ENCODE measurements at places on chromosomes 5 and 9.
A peak's percentile ranks its signal among the peaks of the same experiment; 100 is the strongest.

- DNase-seq: no peak
Observed at GRCh38 chr9:306907-307306, 92.2 kb downstream of the DOCK8 start.

DNA sequence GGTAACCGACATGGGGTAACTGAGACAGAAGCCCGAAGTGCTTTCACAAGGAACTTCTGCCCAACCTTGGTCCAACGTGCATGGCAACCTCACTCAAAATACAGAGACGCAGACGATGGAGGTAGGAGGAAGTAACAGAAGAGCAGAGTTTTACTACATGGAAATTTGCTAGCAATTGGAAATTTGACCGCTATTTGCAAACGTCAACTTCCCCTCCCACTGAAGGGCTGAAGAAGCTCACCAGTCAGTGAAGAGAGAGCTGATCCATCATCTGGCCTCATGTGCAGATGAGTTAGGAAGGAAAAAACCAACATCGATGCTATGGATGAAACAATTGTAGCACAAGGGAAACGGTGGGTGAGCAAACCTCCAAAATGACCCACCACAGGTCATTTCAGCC is 196.7 kb downstream of the RGS3 start:
- DNase-seq: no peak

DNA sequence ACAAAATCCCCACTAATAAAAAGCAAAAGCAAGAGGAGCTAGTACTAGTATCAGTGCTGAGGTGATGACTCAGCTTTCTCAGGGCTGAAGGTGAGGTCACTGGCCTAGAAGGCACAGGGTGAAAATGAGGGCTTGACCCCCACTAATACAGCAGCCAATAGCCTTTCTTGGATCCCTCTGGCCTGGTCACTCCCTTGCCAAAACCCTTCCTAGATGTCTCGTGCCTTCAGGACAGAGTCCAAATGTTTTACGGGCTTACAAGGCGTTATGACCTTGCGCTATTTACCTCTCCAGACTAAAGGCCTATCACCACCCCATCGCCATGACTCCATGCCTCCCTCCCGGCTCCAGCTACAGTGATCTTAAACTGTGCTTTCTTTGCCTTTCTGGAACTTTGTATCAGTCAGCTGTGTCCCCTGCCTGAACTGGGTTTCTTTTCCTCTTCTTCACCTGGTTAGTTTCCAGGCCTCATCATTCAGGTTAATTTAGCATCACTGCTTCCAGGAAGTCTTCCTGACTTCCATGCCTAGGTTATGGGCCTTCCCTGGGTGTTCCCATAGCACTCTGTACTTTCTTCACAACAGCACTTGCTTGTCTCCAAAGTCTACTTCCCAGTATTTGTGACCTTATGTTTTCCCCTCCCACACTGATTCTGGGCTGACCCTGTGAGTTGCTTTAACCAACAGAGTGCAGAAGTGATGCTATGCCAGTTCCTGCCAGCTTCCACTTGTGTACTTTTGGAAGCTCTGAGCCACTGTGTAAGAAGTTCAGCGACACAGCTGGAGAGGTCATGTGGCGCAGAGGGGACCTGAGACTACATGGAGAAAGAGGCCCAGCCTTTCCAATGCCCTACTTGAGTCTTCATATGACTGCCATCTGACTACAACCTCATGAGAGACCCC is 4.2 kb upstream of the DELE1 start:
- DNase-seq: no peak

- DNase-seq: no peak
Observed at GRCh38 chr9:128689293-128689774, 312 bp downstream of the SET start.

DNA sequence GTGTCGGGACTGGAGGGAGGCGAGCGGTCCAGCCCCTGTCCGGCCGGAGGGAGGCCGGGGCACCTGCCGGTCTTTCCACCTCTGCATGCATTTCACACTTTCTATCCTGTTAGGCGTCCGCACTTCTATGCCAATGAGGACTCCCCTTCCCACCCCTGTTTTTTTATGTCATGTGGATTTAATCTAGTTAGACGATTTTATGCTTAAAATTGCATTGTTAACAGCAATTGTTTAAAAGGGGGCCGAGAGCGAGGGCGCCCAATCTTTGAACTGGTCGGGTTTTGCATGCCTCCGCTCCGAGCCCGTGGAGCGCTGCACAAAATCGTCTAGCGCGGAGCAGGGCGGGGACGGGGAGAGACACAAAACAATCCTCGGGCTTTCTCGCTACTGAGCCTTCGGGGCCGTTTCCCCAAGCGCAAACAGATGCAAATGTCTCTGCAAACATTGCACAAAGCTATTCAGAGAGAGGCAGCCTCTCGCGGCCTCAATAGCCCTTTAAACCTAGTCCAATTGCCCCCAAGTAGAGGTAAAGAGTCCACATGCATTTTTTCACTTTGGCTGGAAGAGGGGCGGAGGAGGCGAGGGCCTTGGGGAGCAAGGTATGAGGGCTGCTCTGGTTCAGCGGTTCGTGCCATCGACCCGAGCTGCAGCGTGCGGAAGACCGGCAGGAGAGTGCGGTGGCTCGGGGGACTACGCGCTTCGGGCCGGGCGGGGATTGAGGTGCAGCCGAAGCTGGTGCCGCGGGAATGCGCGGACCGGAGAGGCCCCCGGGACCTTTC is 37.5 kb upstream of the TIFAB start:
- DNase-seq: no peak

DNA sequence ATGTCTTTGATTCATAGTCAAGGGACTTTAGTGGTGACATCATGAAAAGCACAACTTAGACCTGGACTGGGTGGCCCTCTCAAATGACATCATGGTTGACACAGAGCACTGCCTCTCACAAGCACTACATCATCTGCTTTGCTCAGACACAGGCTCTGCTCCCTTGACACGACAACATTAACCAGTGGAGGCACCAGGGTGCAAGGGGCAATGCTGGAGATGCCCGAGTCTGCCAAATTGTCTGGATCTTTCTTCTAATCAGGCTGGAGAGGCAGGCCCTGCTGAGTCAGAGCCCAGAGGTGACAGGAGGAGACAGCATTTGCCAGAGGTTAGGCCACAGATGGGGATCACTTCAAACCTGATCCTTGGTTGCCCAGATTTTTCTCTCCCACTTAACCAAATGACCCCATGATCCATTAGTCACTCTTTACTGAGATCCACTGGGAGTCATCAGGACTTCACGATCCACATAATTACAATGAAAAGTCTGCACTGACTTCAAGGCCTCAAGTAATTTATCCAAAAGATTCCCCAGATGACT is 174.4 kb downstream of the SLIT3 start:
- DNase-seq: no peak

- DNase-seq: no peak
Observed at GRCh38 chr9:93319992-93320500, 131.4 kb upstream of the FAM120A start.

DNA sequence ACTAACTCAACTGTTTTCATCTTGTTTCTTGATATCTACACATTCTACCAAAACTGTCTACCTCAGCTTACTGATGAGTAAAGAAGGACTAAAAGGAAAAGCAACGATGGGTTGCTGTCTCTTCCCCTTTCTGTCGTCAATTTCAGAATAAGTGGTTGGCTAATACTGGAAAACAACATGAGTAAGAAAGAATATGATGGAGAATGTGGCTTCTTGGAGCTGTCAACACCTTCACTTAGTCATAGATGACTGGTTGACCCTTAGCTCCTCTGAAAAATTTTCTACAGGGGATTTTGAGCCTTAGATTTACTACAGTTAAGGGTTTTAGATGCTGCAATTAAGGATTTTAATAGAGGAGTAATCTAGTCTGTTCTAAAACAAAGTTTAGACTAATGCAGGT is 797.9 kb downstream of the TLE4 start:
- DNase-seq: no peak

- DNase-seq: no peak
Observed at GRCh38 chr5:61293873-61294272, 38.2 kb upstream of the ZSWIM6 start.

GRCh38 chr9:93052791-93053540 is 5.5 kb upstream of the SUSD3 start:
- no peak for DNase-seq

GRCh38 chr9:108052431-108053080 is 563.0 kb upstream of the KLF4 start:
- no peak for DNase-seq

DNA sequence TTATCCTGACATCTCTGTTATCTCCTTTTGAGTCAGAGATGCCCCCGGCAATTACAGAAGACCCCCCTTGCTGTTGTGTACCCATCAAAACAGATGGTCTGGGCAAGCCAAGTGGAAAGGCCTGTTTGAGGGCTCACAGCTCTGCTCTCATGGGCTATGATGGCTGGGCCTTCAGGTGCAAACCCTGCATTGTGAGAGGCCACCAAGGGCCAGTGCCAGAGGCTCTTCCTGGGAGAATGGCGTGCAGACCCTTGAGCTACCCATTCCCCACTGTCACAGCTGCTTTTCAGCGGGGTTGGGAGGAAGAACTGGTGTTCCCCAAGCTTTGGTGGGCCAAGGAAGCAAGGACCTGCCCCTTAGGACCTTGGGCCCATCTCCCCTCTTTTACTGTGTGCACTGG is 174.7 kb upstream of the PPP1R26 start:
- DNase-seq: no peak

DNA sequence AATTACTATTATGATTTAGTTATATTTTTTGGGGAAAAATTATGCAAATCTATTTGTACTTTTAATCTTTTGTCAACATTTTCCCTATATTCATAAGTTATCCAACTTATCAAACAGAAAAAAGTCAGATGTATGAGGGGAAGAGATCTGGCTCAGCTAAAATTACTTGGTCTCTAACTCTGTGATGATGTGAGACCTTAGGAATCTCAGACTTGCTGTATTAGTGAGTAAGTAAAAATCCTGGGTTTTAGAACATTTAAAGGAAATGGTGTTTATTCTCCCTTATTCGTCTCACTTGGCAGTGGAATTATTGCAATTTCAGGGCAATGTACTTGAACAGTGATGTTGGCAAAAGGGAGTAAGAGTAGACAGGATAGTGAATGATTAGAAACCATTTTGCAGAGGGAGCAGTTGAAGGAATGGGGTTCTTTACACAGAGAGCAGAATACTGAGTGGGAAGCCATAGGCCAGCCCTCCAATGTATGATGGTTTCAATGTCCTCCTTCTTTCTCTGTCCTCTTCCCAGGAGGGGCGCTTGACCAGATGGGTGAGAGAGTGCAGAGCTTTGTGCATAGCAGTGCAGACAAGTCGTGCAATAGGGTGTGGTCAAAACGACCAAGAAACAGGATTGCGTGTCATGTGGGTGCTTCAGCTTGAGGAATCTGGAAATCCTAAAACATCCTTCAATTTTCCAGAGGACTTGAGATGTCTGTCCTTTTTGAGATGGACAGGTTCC is 91.7 kb downstream of the TENT4A start:
- peak; percentile 16 for DNase-seq

DNA sequence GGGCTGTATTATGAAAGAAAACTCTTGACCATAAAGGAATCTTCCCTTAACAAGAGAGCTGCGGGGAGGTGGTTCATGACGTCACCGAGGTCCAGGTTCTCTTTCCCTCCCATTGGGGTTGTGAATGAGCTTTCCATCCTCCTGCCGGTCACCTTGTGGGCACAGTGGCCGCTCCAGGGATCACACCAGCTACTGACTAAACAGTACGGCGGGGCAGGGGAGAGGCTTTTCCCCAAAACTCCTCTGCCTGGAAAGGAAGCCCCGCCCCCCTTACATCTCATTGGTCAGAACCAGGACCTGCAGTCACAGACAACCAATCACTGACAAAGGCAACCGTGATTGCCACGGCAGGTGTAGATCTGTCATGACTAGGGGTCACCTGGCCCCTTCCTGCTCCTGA is 35.6 kb downstream of the ROR2 start:
- DNase-seq: no peak

DNA sequence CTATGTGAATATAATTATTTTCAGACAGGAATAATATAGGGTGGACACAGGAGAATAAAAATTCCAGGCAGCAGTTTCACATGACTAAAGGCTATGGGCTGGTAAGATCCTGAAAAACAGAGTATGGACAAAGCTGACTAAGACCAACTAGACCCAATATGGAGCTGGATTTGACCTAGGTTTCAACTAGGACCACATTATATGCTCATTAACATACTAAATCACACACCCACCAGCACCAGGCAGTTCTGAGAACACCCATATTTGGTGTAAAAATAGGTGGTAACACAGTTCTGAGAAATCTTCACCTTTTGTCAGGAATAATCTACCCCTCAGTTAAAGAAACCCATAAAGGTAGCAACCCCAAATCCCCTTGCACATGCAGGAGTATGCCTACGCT is 64.7 kb downstream of the MAPKAP1 start:
- DNase-seq: no peak

DNA sequence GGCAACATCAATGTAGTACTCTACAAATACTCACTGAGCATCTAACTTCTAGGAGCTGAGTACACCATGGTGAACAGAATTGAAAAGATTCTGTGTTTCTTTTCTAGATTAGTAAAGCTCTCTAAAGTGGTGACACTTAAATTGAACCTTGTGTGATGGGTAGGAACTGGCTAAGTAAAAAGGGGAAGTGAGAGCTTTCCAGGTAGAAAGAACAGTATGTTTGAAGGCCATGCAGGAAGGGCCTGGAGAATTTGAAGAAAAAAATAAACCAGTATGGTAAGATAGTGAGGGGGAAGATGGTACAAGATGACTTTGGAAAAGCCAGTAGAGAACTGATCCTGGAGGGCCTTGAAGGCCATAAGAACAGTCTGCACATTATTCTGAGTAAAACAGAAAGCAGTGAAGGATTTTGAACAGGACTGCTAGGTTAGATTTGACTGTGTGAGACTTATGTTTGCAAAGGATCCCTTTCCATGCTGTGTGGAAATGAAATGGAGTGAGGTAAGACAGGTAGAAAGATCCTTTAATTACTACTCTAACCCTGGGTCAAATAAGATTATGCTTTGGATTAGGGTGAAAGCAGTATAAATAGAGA is 46.7 kb upstream of the UBQLN1 start:
- DNase-seq: no peak

DNA sequence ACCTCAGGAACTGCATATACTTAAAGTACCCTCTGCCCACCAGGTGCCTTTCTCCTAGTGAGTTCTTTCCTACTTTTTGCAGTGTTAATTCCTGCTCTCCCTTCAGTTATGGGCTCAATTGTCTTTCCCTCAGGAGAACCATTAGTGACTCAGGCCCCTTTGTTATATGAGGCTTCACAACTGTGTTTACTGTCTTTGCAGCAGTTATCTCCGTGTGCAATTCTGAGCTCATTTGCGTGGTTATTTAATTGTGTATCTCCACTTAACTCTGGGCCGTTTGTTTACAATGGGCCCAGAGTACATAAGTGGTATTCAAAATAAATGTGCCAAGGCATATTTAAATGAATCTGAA is 9.6 kb downstream of the FBXO38 start:
- no peak for DNase-seq

All from AG09309 (cell line).